ENCODE measurements at places on chromosomes 7 and 10.
A peak's percentile ranks its signal among the peaks of the same experiment; 100 is the strongest.

GRCh38 chr7:32091608-32092210 is 21.5 kb upstream of the PDE1C start:
- DNase-seq, result no peak

DNA sequence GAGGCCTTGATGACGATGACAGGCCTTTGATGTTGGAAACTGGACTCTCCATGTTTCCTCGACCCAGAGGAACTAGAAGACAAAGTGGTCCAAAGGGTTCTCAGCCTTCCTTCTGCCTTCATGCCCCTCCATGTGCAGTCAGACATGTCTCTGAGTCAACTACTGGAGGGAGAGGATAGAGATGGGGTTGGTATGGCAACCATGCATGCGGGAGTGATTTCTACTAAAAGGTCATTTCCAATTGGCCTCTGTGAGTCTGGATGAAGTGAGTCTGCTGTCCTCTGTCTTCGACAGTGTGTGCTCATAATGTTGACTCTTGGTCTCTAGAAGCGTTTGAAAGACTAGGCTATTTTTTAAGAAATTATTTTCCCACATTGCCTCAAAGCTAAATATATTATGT is 29.2 kb downstream of the STK17A start:
- no peak for DNase-seq

- no peak for DNase-seq
These were observed 84.2 kb downstream of the NPY start for GRCh38 chr7:24368161-24368560.

DNA sequence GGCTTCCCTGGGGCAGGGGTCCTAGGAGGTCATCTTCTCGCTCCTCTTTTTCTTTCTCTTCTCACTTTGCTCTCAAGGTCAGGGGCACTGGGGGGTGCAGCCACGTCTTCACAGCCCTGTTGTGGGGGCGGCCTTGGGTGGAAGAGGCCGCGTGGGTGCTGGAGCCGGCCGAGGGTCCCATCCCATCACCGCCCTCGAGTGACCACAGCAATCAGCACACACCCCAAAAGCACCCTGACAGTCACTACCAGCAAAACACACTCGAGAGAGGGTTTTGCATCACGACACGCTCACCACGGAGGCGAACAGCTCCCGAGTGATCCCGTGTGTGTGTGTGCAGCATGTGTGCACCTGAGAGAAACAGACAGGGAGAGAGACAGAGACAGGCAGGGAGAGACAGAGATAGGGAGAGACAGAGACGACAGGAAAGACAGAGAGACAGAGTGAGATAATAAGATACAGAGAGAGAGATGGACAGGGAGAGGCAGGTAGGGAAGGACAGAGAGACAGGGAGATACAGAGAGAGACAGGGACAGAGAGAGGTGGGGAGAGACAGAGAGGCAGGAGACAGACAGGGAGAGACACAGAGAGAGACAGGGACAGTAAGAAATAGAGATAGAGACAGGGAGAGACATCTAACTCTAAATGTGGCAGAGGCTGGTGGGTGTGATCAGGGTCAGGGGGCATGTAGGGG is 100.9 kb downstream of the WDR37 start:
- DNase-seq, result no peak

DNA sequence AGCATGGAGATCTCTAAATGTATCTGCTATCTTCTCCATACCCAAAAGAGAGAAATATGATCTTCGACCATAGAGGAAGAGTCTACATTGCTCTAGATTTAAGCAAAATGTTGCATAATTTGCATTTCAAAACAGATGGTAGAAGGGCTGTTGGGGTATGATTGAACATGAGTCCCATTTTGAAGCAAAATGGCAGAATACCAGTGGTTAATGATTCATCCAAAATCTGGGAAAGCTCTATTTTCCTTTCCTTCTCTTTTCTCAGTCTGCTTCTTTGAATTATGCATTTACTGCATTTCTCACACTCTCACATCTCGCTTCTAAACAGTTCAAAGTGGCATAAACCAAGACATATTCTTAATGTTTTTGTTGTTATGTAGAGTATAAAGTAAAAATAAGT is 178.5 kb downstream of the MACC1 start:
- no peak for DNase-seq

DNA sequence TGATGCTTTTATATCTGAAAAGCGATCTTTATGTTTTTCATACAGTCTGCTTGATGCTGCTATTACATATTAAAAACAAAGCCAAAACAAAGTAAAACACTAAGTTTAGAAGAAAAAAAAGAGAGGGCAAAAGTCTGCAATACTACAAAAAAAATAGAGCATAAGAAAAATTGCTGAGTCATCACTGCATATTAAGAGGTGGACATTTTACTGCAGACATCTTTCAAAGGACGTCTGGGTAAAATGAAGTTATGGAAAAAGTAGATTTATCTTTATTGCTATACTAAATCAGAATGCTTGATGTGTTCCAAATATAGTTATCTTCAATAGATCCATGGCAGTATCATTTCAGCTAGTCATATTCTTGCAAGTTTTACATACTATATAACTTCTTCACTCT is 172.0 kb downstream of the MAGI2 start:
- no peak for DNase-seq

GRCh38 chr7:42935861-42936260 is 3.7 kb downstream of the MRPL32 start:
- DNase-seq, result no peak

- DNase-seq, result peak; percentile 43
These were observed 240.0 kb downstream of the ARHGAP21 start for GRCh38 chr10:24483701-24484100.

- DNase-seq, result no peak
These were observed 259.4 kb upstream of the SORCS1 start for GRCh38 chr10:107423903-107424302.

- peak; percentile 49 for DNase-seq
These were observed 1214.1 kb downstream of the SORCS1 start for GRCh38 chr10:105950410-105950809.

DNA sequence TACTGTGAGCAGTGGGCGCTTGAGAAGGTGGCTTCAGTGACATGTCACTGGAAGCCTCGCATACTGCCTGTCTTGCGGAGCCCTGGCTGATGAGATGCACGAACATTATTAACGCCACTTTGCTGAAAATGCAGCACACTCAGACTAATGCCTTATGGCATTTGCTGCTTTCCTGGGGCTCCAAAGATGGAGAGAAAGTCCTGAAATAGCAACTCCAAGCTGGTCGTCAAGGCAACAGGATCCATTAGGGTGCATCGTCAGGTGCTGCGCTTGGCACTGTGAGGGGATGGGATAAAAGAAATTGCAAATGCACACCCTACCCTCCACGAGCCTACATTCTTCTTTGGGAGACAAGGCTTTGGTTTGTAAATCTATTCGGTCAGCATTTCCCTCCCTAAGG is 592.5 kb downstream of the TYW1 start:
- no peak for DNase-seq

GRCh38 chr10:129710510-129710847 is 243.4 kb downstream of the MGMT start:
- DNase-seq, result no peak

- DNase-seq, result no peak
These were observed 439.5 kb downstream of the NEBL start for GRCh38 chr10:20457649-20458048.

DNA sequence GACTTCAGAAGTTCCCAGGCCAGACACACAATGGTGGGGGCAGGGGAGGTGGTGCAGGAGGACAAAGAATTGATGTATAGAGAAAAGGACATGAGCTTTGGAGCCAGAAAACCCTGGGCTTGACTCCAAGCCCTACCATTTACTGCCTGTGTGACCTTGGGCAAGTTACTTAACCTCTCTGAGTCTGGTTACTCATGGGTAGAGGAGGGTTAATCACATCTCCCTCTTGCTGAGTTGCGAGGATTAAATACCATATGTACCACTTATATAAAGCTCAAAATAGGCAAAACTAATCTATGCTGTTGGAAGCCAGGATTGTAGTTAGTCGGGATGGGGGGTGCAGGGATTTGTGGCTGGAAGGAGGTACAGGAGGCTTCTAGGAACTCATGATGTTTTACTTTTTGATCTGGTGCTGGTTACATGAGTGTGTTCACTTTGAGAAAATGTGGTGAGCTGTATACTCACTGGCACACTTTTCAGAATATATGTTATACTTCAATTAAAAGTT is 106.8 kb downstream of the SLIT1 start:
- no peak for DNase-seq

DNA sequence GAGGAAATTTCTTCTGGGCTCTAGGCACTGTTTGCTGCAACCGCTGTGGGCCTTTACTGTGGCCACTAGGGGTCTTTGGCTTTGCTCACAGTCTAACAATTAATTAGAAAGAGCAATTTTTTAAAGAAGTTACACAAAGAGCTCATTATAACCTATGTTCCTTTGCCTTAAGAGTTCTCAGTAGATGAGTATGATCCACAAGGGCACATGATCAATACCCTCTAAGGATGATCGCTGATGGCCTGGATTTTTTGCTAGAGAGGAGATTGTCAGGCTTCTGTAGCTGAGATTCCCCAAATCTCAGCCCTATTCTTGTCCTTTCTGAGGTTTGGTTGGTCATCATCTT is 80.8 kb upstream of the RHOBTB1 start:
- peak; percentile 20 for DNase-seq

GRCh38 chr7:9557853-9558252 is 1124.4 kb downstream of the NXPH1 start:
- no peak for DNase-seq

GRCh38 chr7:2968616-2969397 is 74.9 kb downstream of the CARD11 start:
- peak; percentile 31 for DNase-seq

- DNase-seq, result peak; percentile 52
These were observed 437.6 kb upstream of the ZMIZ1 start for GRCh38 chr10:78630944-78631838.

DNA sequence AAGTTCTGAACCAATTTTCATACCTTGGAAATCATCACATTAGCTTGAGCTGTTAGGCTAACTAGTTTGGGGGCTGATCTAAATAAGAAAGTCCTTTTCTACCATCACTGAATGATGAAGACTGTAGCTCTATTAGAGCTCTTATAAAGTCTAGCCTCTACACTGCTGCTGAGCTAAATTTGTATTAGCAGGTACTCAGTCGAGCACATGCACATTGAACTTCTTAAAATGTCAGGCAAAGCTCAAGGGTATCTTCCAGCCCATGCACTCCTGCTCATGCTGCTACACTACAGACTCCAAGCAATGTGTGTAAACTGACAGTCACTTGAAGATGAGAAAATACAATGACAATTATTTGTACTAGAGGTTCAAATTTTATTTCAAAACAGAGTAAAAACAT is 158.8 kb upstream of the TMEM229A start:
- no peak for DNase-seq

- no peak for DNase-seq
These were observed 57.4 kb downstream of the SKIDA1 start for GRCh38 chr10:21468086-21468485.

DNA sequence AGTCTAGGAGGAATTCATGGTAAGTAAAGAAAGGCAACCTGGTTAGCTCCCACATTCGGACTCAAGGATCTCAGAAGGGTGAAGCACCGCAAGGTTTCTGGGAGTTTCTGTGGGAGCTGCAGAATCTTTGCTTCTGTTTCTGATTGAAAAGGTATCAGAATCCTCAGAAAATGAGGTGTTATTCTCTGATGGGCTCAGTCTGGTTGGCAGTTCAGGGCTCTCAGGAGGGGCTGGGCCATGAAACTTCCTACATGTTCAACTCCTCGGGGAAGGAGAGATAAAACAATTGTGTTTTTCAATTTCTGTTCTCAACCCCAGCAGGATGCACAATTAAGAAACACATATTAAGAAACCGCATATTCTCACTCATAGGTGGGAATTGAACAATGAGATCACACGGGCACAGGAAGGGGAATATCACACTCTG is 9.1 kb downstream of the OR2A7 start:
- no peak for DNase-seq

DNA sequence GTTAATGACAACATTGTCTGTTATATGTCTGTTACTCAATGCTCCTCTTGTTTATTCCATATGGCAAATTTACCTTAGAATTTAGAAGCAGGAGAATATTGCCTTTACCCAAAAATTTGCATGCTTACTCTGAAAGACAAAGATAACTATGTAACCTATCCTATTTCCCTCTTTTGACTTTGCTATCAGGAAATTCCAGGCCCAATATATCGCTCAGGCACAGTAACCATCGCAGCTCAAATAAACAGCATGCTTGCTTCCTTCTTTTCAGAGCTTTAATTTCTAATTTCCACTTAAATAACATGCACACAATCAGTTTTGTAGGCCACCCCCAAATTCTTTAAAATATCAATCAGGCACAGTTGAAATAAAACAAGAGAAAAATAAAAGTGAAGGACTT is 57.8 kb downstream of the EBLN1 start:
- DNase-seq, result no peak

DNA sequence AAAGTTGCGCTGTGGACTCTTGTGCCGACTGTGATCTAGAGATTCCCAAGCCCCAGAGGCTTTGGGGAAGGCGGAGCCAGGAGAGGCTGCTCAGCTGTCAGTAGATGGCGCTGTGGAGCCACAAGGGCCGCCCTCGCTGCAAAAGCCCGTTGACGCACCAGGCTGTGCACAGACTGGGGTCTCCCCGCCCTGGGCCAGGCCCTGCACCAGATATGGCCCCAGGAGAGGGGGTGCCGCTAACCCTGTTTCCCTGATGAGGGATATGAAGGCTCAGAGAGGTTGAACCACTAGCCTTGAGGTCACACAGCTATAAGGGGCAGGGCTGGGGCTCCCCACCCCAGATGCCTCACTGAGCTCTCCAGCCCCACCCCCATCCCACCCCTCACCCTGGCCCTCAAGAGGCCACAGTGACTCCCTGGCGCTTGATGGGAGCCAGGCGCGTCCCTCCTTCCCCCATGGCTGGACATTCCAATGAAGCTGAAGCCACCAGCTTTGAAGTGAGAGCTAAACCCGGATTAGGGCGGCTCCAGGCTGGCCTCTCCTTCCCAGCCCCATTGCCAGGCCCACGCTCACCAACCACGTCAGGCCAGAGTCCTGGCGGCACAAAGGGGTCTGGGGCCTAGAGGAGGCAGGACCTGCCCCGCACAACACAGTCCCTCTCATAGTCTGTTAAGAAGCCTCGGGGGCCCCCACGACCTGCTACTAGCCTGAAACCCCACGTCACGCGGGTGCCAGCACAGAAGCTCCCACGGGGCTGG is 26.4 kb downstream of the MYL10 start:
- DNase-seq, result peak; percentile 87

DNA sequence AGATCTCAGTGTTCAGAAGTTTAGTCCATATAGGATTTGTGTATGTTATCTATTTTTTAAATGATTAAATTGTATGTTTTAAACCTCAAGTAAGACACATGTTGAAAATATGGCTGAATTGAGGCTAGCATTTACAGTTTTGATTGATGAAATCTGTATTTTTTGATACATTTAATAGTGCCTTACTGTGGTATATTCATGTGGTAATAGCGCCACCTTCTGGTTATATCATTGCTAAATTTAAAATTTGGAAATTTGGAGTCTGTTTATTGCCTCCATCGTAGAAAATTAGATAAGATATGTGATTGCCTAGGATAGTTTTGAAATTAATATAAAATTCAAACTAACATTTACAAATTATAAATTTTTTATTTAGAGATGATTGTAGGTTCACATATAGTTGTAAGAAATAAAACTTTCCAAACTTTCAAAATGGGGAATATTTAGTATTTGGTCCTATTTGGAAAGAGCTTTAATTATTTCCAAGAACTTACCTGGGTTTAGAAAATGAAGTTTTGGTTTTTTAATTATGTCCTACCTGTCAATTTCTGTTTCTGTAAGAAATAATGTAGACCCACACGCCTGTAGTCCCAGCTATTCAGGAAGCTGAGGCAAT is 19.1 kb upstream of the ARMS2 start:
- no peak for DNase-seq

Measured in activated CD4-positive, alpha-beta T cell treated with anti-CD3 and anti-CD28 coated beads for 36 hours (primary cell).